ENCODE measurements at places on chromosomes 13 and 19.
A peak's percentile ranks its signal among the peaks of the same experiment; 100 is the strongest.

GRCh38 chr19:7529246-7529600 is 6.3 kb upstream of the PNPLA6 start:
- DNase-seq: no peak

DNA sequence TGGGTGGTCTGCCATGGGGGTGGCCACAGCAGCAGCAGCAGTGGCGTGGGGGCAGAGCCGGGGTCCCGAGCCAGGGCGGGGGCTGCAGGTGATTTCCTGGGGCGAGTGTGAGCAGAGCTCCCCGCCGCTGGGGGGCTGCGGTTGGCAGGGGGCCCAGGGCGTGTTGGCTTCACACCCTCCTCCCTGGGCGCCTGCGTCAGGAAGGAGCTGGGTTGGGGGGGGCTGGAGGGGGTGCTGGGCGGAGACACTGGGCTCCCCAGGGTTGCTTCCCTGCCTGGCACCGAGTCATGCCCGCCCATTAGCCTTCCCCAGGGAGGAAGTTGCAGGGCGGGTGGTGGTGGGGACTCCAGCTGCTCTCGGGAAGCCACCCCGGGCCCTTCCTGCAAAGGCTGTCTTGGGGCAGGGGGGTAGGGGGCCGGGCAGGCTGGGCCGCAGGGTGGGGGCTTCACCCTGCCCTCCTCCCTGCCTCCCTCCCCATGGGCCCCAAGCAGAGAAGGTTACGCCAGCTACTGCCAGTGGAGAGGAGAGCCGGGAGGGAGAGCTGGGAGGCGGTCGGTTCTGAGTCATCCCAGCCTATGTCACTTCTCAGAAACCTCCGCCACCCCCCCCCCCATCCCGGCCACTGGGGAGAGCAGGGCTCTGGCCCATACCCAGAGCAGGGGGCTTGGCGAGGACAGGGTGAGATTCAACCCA is 4.6 kb downstream of the MIDN start:
- DNase-seq: peak; percentile 99

DNA sequence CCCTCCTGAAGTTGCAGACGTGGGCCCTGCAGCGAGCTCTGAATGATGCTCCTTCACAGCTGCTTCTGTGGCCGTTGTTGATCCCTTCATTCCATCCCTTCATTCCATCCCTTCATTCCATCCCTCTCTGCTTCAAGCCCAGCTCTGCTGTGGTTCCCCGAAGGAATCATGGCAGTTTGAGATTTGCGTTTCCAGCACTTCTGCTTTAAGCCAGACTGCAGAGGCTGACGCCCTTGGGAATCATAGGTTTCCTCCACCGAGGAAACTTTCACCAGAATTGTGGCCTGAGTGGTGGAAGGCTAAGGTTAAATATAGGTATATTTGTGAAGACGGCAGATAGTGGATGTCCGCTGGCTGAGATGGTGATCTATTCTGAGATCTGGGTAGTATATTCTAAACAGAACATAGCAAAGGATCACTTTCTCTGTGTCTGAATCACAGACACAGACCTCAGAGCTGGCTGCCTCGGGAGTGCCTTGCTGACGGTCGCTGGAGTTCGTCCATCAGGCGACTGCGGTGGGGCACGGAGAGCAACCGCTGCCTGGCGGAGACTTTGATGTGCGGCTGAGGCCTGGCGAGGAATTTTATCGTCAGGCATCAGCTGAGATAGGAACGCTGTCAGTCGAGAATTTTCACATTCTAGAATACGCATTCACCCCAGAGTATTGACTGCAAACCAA is 42.8 kb upstream of the DCUN1D2 start:
- no peak for DNase-seq

DNA sequence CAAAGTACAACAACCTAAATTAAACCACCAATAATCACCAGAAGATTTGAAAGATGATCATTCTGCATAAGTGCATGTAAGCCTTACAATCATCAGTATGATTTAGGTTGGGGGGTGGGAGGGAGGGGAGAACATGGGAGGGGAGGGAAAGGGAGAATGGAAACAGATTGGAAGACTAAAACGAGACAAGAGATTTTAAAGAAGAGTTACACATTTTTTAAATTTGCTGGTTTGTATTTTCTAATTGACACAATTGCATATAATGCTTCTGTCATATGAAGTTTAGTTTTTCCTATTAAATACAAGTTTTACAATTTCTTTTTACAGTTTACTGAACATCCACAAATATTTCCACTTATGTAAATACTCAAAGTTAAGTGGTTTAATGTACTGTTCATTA is 2118.9 kb downstream of the PCDH9 start:
- no peak for DNase-seq

- DNase-seq: no peak
Observed at GRCh38 chr19:46533621-46534081, 38.0 kb upstream of the PNMA8B start.

GRCh38 chr19:34171539-34171876 is 796 bp upstream of the LSM14A start:
- DNase-seq: peak; percentile 44

GRCh38 chr19:21158523-21159135 is 16.8 kb downstream of the ZNF431 start:
- peak; percentile 16 for DNase-seq

DNA sequence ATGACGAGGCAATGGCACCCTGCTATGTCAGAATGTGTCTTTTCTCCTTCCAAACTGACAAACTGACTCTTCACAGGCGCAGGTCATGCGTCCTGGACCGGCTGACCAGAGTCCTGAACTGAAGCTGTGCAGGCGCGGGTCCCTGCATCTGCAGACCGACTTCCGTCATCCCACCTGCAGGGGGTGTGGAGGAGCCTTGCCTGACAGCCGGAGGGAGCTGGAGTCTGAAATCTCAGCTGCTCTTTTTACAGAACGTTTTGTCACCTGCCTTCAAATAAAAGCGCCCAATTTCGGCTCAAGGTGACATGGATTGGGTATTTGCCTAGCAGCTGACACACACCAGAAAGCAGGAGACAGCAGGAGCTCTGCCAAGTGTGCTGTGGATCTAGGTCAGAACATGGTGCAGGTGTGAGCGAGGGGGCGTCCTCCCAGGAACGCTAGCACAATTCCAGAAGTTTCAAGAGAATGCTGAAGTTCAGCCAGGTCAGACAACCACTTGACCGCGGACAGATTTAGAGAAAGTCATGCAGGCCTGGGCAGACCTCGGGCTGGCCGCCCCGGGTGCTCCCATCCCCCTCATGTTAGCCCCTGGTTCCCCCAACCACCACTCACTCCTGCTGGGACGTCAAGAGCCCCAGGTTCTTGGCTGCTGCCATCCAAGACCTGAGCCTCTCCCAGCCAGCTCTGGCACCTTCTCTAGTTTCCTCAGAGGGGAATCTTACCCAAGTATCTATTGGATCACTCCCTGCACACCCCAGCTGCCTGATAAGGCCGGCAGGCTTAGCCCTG is 32.8 kb downstream of the ELL start:
- DNase-seq: peak; percentile 33

GRCh38 chr13:111906306-111906705 is 160.6 kb upstream of the SOX1 start:
- DNase-seq: no peak

- no peak for DNase-seq
Observed at GRCh38 chr13:73998631-73999030, 135.6 kb downstream of the KLF12 start.

- DNase-seq: no peak
Observed at GRCh38 chr19:50258918-50259372, 55.5 kb downstream of the MYH14 start.

- DNase-seq: no peak
Observed at GRCh38 chr13:99214731-99215130, 14.1 kb downstream of the UBAC2 start.

- DNase-seq: no peak
Observed at GRCh38 chr13:64725492-64725891, 2504.6 kb downstream of the PCDH9 start.

- DNase-seq: peak; percentile 93
Observed at GRCh38 chr13:28574617-28575142, 79.8 kb upstream of the FLT1 start.

GRCh38 chr13:111280226-111280625 is 40.2 kb upstream of the TEX29 start:
- no peak for DNase-seq

DNA sequence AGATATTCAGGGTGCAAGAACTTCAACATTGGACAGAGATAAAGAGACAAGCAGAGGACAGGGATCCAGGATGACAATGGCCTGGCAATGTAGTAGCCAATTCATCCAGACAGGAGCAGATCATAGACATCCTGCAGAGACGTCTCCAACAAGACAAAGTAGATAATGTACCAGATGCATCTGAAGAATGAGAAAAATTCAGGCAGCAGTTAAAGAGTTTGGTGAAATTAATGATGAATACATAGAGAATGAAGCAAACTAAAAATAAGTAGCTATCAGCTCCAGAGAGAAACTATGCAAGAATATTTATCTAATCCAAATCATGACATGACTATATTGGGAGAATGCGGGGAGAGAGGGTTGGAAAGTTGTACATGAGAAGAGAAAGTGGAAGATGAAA is 278.4 kb upstream of the DACH1 start:
- no peak for DNase-seq

DNA sequence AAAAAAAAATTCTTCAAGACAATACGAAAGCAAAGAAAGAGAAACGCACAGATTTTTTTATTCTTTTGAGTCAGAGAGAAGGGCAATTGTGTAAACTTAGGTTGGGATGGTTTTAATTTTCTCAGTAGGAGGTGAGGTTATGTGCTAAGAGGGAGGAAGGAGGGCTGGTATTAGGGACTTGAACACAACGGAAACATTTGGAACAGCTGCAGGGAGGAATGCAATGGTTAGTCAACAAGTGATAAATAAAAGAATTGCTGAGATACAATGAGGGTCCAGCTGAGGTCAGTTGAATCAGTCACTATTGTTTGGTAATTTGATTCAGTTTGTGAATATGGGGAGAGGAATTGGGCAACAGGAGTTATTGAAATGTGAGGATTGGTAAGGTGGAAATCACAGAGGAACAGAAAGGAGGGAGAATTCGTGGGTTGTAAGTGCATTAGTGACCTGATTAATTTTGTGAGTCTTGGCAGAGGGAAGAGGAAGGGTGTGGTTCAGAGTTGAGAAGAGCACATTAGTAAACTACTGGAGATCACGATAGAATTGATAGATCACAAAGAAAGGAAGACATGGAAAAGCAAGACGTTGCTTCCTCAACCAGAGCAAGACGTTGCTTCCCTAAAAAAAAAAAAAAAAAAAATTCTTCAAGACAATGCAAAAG is 499.5 kb upstream of the SPRY2 start:
- no peak for DNase-seq

Data from MCF 10A (cell line).